ENCODE measurements at places on chromosomes 11 and 22. TPM values are rescaled to one million over a fixed set of nuclear protein-coding genes. Genes with fewer than 3 reads are reported as not detected.

DNA sequence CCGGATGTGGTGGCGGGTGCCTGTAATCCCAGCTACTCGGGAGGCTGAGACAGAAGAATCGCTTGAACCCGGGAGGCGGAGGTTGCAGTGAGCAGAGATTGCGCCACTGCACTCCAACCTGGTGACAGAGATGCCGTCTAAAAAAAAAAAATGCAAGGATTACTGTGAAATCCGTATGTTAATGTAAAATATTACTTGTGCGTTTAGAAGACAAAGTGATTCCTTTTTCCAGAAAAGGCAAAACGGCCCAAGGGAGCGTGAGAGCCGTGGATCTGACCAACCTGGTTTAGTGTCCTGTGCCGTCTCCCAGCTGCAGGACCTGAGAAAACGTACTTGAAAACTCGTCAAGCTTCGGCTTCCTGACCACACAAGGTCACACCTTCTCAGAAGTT lies 905 bp downstream of the HDHD5 start:
- DNase-seq: no peak

- no peak for DNase-seq
These were observed 1.4 kb downstream of the FGF4 start for GRCh38 chr11:69773626-69774353.

DNA sequence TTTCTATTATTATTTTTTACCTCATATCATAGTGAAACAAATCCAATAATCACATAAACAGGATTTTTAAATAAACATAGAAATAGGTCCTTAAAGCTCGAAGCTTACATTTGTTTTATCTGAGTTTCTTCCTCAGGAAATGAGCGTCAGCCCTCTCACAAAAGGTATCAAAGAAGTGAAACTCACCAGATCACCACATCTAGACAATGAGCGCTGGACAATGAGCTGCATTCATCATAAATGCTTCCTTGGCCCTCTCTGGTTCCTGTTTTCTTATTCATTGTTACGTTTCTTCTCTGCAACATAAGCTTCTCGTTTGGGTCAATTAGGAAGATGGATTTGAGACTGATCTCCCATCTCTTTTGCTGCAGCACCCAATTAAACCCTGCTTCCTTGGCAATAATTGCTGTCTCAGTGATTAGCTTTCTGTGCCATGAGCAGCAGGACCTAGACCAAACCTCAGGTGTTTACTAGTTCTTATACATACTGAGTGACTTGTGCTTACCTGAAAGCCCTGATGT lies 649.9 kb upstream of the LUZP2 start:
- DNase-seq: no peak

- DNase-seq: no peak
These were observed 18.0 kb upstream of the BID start for GRCh38 chr22:17792299-17792698.

DNA sequence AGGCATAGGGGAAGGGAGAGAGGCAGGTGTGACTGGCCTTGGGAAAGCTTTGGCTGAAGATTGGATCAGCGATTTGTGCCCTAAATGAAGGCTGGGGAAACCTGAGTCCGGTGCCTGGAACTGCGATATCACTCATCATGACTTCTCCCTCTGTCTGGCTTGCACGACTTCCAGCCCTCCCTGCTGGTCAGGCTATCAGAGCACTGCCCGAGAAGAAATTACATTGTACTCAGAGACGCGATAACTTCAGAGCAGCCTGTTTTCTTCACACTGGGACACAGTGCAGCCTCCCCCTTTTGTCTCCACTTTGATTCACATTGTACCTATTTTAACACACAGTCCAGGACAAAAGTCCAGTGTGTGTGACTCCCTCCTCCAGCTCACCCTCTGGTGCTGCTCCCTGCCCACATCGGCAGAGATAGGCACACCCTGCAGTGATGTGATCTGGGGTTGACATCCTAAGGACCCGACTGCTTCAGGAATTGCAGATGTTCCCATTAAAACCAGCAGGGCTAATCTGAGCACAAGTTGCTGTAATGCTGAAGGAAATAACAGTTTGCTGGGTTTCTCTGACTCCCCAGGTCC lies 62.1 kb upstream of the CADM1 start:
- no peak for DNase-seq

- DNase-seq: no peak
These were observed 640.9 kb downstream of the BRD1 start for GRCh38 chr22:49186762-49187161.

DNA sequence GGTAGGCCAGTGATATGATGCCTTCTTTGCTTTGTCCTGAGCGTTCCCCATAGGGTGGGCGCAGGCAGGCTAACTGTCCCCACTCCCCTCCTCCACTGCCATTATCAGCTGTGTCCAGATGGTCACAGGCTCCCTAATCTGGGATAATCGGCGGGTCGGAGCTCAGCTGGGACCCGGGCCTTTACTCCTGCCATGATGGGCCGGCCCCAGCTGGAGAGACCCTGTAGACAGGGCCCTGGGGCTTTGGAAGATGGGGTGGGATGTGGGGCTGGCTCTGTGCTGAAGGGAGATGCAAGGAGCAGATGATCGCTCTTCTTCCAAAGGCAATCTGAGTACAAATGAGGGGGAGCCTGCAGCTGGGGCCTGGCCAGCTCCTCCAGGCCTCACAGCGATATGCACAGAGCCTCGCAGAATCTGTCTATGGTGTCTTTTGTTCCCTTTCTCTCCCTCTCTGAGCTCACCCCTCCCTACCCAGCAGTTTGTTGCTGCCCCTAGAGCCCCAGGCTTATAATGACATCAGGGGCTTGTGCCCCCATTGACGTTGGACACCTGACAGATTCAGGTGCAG lies 11.9 kb downstream of the KLHL35 start:
- no peak for DNase-seq

GRCh38 chr11:6298605-6299004 lies 21.7 kb downstream of the CAVIN3 start:
- DNase-seq: peak; percentile 21

GRCh38 chr11:70506658-70506970 lies 108.3 kb downstream of the CTTN start:
- no peak for DNase-seq

DNA sequence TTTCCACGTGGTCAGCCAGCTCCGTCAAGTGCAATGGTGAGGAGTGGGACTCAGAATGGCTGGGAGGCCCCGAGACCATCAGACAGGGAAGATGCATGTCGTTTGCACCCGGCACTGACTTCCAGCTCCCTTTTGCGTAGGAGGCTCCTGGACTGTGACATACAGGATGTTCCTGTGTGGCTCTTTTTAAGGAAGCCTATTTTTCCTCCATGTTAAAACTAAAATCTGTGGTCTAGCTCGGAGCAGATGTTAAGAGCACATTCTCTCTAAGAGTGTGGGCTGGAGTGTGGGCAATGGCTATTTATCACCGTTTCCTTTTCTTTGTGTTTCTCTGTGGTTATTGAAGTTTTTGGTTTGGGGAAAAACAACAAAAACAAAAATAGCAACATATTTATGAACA lies 40.9 kb upstream of the AMPD3 start:
- no peak for DNase-seq

DNA sequence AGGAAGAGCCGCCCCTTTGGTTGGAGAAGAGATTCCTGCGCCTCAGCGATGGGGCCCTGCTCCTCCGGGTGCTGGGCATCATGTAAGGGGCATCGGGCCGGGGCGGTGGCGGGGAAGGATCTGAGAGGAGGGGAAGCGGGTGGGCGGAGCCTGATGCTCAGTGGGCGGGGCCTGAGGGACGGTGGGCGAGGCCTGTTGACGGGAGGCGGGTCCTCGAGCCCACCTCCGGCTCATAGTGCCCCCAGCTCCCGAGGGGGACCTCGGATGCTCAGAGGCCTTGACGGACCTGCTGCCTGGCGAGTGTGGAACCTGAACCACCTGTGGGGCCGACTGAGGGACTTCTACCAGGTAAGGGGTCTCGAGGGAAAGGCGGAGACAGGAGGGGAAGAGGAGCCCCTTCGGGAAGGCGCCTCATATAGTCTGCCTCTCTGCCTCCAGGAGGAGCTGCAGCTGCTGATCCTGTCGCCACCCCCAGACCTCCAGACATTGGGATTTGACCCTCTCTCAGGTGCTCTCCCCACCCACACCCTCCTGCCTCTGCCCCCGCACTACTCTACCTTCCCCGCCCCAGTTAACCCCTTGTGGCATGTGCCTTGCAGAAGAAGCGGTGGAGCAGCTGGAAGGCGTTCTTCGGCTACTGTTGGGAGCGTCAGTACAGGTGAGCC lies 799 bp downstream of the CCDC88B start:
- DNase-seq: peak; percentile 90

The JHY gene
- total RNA-seq: 1.9 TPM

The ART1 gene
- not detected for total RNA-seq

The RAB38 gene
- total RNA-seq: 4.9 TPM

Data from colonic mucosa (tissue), 4 donors.